ENCODE measurements at places on chromosomes 1 and 21.

DNA sequence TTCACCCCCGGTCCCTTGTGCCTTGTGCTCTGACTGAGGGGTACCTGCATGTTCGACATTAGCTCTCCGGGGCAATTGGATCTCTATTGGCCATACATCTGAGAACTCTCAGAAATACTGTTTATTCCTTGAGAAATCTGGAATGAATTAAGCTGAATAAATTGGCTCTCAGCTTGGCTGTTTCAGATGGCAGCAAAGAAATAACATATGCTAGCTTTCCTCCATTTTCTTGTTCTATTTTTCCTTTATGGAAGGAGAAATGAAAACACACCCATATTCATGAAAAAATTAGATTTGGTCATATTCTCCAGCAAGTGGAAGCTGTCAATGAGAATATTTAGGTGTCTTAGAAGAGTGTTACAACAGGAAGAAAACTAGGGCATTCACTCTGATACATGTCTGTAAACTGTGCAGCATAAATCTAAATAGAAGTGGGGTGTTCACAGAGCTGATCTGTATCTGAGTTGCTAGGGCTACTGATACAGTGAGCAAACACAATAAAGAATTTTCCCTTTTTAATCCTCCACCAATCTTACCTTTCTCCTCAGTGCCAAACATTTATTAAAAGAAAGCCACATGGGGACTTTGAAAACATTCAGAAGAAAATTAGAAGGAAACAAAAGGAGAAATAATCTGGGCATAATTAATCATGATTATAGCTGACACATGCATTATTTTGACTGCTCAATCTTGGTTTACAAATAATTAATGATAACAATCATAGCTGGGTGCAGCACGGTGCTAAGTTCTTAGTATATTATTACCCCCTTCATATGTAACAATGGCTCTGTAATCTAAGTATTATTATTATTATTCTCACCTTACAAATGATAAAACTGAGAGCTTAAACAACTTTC, 671.9 kb upstream of the USP24 start:
- no peak for DNase-seq

DNA sequence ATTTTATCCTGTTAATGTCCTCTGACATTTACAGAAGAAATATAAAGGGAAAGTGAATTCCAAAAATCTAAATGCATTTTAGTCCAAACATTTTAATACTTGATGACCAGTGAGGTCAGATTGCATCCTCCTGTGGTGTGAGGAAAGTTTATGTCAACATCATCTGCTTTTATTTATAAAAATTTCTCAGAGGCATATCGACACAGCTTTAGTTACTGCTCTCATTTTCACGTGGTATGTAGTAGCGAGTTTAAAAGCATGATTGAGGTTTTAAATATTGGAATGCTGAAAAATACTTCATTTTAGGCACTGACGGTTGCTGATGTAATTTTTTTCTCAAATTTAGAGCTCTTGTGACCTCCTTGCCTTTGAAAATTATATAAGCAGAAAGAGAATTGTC, 234.8 kb downstream of the HMCN1 start:
- no peak for DNase-seq

DNA sequence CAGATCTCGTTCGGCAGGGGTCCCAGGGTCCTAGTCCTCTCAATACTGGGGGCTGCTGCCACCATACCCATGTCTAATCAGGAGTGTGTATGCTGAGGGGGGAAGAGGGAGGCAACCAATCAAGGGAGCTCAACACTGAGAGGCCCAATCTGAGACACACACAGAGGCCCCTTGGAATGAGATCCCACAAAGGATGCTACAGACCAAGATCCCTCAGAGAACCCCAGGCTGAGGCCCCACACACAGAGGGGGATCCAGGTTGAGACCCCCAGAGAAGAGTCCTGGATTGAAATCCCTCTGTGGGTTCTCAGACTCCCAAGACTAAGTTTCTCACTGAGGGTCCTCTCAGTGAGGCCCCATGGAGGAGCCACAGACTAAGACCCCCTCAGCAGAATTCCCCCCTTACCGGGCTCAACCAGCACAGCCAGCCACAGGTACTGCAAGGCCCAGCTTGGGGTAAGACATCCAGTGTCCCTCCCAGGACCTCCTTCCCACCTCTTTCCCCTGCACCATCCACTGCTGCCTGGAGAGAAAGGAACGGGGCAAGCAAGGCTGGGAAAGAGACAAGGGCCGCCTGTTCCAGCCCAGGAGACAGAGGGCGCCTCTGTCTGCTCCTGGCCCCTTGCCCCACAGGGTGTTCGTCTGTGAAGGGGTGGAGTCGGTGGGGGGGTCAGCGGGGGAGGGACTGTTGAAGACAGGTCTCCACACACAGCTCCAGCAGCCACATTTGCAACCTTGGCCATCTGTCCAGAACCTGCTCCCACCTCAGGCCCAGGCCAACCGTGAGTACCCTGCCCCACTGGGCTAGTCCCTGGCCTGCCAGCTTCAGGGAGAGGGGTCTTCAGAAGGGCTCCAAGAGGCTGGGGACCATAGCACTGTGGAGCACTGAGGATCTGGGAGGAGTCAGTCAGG, at the start of gene S100A1:
Gene S100A1 (plus strand): TSS at position 720 of the 912 bp plus-strand sequence. CDS start 2,088 bp downstream, outside the sequence.
- DNase-seq = peak; percentile 37

GRCh38 chr1:161930064-161930463, 93.6 kb downstream of the OLFML2B start:
- DNase-seq = no peak

- DNase-seq = peak; percentile 49
Observed at GRCh38 chr1:115833856-115834255, 7.1 kb downstream of the NHLH2 start.

GRCh38 chr1:93813076-93813475, 65.9 kb downstream of the DNTTIP2 start:
- no peak for DNase-seq

DNA sequence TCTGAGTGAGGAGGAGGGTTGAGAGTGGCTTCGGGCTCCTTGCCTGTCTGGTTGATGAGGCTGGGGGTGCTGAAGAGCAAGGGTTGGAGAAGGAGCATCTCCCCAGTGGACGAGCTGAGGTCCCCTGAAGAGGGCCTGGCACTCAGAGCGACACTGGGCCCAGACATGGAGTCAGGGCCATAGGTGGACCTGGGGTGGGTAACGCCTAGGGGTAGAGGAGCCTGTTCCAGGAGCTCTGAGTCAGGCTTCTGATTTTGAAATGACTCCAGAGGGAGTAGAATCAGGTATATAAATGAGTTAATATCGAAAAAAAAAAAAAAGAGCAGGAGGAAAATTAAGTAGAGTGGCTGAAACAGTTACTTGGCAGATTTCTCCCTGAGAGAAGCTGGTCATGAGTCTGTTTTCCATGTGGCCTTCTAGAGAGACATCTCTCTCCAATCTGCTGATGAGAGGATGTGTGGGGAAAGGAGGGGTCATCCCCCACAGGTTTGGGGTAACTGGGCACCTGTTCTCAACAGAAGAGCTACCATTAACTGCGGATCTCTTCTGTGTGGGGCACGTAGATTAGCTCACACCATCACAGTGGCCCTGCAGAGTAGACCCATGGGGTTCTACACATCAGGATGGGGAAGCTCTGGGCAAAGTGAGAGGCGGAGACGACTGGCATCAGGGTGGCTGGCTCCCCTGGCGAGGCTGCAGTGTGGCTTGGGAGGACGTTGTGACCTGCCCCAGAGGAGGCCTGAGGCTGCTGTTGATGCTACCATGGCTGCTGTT, 115.5 kb downstream of the DHRS3 start:
- no peak for DNase-seq

Data from NCI-H69 (cell line).